GM23338 (cell line): ENCODE measurements at places on chromosomes 1 and 21.
A peak's percentile ranks its signal among the peaks of the same experiment; 100 is the strongest.

GRCh38 chr21:29224006-29224405 lies 74.7 kb upstream of the BACH1 start:
- no peak for DNase-seq

DNA sequence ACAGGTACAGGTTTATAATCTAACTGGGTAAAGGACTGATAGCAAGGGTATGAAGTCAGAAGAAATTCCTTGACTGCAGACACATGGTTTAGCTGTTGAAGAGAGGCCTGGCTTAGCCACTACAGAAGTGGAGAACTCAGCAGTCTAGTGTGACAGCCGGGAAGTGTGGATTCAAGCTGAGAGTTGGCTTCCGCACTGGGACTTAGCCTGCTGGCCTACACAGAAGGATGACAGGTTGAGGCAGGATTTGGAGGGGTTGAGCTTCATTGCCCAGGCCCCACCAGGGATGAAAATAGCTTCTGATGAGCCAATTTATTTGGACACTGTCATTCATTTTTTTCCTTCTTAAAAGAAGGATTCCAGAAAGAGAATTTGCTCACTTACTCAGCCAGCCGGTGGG lies 284.4 kb downstream of the PCP4 start:
- no peak for DNase-seq

DNA sequence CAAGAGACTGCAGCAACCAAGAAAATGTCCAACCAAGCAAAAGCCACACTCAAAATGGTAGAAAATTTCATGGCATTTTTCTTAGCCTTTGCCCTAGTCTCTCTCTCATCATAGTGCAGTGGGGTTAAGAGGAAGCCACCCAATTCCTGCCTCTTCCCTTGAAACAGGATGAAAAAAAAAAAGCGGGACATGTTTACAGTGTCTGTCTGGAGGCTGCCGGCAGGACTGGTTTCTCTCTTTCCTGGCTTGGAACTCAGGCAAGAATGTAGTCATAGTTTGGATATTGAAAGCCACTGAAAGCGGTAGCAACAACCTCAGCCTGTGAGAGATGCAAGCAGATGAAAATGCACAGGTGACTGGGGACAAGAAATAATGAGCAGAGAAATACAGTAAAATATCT lies 13.3 kb upstream of the TNFSF18 start:
- no peak for DNase-seq

- DNase-seq = no peak
Observed at GRCh38 chr1:179287946-179288345, 5.7 kb upstream of the SOAT1 start.

DNA sequence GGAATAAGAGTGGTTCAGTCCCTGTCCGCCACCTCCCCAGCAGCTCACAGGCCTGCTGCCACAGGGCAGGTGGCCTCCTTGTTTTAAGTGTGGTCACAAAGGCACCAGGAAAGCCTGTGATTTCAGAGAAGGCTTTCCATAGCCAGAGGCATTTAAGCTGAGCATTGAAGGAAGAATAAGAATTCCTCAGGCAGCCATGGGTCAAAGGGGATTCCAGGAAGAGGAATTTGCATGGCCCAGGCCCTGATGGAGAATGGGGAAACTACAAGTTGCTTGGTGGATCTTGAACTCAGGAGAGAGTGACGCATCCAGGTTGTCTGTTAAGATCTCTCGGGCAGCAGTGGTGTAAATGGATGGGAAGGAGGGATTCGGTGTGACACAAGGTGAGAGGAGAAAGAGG lies 66.7 kb downstream of the KLHDC7A start:
- DNase-seq = peak; percentile 72

GRCh38 chr1:40462956-40463590 lies 12.8 kb downstream of the ZFP69B start:
- peak; percentile 30 for DNase-seq

DNA sequence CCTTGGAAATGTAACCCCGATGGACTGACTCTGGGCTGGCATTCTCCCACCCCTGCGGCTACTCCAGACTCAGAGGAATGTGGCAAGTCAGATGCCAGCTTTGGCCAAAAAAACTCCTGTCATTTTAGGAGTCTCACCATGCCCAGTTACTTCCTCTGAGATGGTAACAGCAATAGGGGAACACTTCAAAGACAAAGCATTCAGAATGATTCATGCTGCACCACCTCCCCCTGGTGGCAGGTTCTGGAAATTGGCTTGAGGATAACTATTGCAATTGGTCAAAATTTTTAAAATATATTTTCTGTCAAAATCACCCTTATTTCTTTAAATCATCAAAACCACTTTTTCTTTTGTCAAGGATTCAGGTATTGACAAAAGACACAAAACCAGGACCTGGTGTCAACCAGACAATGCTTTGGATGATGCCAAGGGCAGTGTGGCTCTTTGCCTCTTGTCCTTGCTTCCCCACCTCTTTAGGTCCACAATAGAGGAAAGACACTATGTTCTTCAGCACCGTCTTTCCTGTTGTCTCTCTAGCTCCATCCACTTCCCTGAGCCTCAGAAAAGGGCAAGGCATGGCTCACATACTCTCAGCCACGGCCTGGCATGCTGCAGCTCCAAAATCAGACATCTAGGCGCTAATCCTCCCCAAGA lies 9.9 kb upstream of the CDCA8 start:
- peak; percentile 83 for DNase-seq

DNA sequence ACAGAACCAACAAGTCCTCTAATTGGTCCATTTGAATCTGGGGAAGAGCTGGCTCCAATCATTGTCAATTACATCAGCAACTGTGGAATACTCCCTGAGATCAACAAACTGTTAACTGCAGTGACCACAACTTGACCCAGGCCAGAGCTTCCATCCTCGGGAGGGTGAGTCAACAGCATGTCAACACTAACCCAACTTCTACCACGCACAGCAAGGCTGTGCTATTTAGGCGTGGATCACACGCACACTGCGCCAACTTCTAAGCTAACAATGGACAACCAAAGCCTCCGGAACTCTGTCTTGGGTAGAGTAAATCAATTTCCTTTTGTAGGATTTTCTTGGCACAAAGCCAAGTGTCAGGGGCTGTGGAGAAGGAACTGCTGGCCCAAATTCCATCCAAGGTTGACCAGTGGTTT lies 30.4 kb downstream of the APP start:
- DNase-seq = no peak

GRCh38 chr1:244881552-244882280 lies 17.4 kb upstream of the HNRNPU start:
- no peak for DNase-seq

DNA sequence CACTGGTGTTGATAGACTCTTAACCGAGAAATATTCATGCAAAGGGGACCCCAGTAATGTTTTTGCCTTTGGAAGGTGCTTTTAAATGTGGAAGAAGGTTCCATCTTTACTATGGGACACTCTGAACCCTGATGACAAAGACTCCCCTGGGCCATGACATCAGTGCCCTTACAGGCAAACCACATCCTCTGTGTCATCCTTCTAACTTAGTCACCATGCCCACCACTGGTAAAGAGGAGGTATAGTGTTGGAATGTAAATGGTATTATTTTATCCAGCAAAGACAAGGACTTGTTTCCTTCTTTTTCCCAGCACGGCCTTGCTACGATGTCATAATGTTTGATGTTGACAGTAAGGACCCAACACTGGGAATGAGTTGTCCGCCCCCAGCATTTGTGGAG lies 12.6 kb downstream of the METTL13 start:
- no peak for DNase-seq

- DNase-seq = no peak
Observed at GRCh38 chr1:65650682-65651081, 142.0 kb upstream of the PDE4B start.

DNA sequence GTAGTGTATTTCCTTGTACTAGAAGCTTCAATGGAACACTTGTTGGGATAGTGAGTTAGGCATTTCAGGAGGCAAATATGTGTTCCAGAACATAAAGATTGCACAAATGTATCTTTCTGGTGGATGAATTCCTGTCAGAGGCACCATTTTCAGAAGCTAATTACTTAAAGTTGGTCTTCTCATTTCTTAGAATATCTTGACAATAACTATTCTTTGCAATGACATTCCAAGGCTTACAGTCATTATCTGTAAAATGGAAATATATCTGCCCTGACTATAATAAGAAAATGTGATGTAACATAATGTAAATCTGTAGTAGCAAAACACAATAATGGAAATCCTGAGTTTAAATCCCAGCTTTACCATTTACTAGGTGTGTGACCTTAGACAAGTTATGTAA lies 2.7 kb downstream of the VCAM1 start:
- no peak for DNase-seq

GRCh38 chr1:56200896-56201295 lies 378.5 kb downstream of the PLPP3 start:
- DNase-seq = no peak

DNA sequence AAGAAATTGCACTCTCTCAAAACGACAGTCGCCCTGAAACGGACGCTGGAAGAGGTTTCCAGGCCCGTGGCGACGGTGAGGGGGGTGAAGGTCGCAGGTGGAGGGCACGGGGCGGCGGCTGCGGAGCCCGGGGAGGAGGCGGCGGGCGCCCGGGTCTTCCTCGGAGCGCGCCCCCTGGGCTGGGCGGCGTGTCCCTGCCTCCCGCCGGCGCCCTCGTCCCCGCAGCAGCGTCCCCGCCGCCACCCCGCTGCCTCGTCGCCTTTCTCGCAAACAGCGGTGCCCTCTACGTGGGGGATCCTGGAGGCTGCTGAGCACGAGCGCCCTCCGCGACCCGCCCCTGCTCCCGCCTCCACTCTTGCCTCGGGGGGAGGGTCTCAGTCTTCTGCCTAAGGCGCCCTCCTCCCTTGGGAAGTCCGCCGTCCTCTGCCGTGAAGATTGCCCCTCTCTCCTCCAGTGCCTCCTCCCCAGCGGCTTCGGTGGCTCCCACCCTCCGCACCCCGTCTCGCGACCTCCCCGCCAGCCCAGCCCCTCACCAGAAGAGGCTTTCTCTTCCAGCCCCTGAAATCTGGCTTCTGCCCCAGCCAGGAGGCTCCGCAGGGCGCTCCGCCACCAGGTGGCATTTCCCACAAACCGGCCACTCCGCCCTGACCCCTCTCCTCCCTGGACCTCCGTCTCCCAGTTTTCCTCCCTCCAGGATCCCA lies 227.4 kb downstream of the SDCCAG8 start:
- DNase-seq = peak; percentile 70
